Suppressor macrophage treated with lipopolysaccharide for 1 hour (primary cell): ENCODE measurements at places on chromosomes 11 and 22.

GRCh38 chr11:67025750-67026149 is 2.8 kb downstream of the SYT12 start:
- DNase-seq = no peak

DNA sequence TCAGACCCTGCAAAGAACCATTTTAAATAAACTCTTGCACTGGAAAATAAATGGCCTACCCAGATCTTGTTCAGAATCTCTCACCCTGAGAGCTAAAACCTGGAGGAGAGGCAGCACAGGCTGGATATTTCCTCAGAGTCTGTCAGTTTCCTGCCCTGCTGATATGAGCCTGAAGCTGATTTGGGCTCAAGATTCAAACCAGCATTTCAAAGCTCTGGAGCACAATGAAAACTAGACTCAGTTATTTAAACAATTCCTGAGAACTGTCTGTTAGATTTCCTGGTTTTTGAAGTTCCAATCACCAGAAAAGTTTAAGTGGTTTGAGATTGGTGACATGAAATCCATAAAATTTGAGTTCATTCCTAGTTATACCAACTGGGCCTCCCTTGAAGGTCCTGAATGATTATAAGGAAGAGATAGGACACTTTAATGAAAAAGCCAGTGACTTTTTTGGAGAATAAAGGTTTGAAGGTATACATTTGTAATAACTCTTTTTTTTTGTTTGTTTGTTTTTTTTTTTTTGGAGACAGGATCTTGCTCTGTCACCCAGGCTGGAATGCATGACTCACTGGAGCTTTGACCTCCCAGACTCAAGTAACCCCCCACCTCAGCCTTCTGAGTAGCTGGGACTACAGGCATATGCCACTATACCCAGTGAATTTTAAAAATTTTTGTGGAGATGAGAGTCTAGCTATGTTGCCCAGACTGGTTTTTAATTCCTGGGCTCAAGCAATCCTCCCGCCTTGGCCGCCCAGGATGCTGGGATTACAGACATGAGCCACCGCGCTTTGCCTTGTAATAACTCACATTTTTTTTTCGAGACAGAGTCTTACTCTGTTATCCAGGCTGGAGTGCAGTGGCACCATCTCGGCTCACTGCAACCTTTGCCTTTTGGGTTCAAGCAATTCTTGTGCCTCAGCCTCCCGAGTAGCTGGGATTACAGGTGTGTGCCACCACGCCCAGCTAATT is 8.0 kb upstream of the ESAM start:
- DNase-seq = no peak

GRCh38 chr11:113240790-113241635 is 73.4 kb upstream of the TTC12 start:
- no peak for DNase-seq

DNA sequence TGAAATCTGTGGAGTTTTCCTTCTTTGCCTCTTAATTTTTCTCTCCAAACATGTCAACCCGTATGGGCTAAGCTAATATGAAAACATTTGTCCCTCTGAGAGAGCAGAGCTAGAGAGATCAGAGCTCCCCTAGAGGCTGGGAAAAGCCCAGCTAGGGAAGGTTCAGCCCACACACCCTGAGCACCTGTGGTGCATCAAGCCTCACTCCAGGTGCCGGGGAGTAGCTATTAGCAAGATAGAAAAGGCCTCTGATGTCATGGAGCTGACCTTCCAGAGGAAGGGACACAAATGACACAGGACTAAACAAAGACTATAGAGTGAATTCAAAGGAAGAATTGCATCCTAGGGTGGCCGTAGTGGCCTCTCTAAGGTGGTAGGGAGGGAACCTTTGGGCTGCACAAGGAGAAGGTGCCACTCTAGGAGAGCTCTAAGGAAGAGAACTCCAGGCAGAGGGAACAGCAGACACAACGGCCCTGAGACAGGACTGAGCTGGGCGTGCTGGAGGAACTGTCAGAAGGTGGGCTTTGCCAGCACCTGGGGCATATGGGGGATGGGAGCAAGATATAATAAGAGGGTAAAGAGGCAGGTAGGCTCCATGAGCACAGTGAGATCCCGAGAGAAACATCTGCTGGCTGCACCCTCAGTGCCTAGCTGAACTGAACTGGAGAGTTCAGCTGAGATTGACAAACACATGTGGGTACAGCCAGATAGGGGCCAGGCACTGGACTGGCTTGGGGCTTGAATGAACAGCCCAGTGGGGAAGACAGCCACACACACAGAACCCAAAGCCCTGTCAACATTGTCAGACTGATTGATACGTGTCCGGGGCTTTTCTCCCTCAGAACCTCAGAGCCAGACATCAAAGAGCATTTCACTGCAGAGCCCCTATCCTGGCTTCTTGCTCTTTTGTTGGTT is 65.5 kb upstream of the DRD2 start:
- no peak for DNase-seq

DNA sequence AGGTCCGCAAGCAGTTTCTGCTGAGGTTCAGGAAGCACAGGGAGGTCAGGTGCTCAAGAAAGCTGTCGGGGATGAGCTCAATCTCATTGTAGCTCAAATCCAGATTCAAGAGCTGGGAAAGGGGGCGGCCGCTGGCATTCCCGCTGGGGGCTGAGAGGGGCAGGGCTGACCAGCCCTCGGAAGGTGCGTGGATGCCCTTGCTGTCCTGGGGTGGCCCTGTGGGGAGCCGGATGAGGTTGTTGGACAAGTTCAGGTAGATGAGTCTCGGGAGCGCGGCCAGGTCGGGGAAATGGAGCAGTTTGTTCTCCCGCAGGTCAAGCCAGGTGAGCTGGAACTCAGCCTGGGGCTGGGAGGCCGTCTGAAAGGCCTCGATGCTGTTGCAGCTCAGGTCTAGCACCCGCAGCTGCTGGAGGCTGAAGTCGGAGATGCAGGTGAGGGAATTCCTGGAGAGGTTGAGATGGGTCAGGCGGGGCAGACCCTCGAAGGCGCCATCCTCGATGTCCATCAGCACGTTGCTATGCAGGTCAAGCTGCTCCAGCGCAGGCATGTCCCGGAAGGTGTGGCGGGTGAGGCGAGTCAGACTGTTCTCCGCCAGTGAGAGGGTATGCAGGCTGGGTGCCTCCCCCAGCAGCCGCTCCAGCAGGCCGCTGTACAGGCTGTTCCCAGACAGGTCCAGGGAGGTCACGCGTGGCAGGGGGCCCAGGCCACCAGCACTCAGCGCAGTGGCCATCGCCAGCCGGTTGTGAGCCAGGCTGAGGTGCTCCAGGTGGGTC is 9.8 kb downstream of the LRRC32 start:
- no peak for DNase-seq
